ENCODE measurements at places on chromosomes 6 and 20.

DNA sequence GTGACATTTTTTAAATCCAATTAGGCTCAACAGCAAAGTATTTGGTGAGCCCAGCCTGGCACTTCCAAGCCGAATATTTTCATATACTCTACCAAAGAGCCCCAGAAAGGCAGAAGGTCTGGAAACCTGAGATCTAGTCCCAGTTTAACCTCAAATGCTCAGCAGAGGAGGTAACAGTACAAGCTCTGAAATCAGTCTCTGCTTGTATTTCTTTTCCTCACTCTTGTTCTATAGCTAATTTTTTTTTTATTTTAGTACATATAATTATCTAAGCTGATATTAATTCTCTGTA, 9.1 kb downstream of the SOD2 start:
- DNase-seq, result no peak

GRCh38 chr6:145508107-145508506, 227.2 kb downstream of the EPM2A start:
- no peak for DNase-seq

- DNase-seq, result peak; percentile 66
These were observed 12.8 kb downstream of the ESF1 start for GRCh38 chr20:13771853-13772453.

- no peak for DNase-seq
These were observed 36.2 kb downstream of the GCM1 start for GRCh38 chr6:53112404-53112803.

- DNase-seq, result no peak
These were observed 8.5 kb downstream of the ZBP1 start for GRCh38 chr20:57611586-57612311.

DNA sequence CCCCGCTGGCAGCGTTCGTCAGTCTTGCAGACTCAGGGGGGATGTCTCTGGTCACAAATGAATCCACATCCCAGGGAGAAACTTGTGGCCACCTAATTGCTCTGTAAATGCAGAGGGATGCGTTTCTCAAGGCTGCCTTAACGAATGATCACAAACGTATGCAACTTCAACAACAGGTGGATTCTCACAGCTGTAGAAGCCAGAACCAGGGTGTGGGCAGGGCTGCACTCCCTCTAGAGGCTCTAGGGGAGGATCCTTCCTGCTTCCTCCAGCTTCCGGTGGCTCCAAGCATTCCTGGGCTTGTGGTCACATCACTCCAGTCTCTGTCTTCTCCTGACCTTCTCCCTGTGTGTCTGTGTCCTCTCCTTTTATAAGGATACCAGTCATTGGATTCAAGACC, 3.3 kb upstream of the TAF4 start:
- no peak for DNase-seq

GRCh38 chr20:4060064-4060795, 44.9 kb upstream of the RNF24 start:
- no peak for DNase-seq

DNA sequence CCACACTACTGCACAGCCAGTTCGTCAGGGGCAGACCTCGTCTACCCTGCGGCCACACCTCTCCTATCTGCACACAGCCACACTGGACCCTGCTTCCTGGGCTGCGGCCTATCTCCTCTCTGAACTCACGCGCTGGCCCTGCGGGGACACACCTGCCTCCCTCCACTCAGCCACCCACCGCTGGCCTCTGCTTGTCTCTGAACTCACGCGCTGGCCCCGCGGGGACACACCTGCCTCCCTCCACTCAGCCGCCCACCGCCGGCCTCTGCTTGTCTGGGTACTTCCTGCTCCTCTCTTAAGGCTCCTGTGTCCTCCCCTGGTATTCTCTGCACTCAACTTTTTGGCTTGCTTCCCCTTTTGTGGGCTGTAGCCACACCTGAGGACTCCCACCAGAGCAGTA, 52.3 kb downstream of the HUS1B start:
- no peak for DNase-seq

- DNase-seq, result no peak
These were observed 42.8 kb downstream of the CDC5L start for GRCh38 chr6:44430326-44430725.

DNA sequence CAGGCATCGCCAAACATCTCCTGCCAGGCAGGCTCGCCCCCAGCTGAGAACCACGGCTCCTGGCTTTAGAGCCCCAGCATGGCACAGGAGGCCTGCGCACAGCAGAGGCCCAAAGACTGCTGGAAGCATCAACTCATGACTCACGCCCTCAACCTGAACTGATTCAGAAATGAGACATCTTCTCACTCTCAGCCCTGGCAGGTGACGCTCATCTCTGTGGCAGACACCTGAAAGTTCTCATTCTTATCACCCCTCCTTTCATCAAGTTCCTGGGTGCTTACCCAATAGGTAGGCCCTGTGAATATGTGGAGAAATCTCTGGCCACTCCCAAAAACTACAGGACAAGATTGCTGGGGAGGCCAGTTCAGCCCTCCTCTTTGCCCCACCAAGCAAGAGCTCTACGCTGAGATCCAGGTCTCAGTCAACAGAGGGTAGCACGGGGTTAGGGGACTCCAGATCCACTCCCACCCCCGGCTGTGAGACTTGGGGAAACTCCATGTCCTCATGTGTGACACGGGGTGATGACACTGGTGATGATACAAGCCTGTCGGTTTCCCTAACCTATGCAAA, 11.3 kb downstream of the NFATC2 start:
- DNase-seq, result no peak

GRCh38 chr20:14223806-14224205, 113.6 kb downstream of the FLRT3 start:
- DNase-seq, result no peak

DNA sequence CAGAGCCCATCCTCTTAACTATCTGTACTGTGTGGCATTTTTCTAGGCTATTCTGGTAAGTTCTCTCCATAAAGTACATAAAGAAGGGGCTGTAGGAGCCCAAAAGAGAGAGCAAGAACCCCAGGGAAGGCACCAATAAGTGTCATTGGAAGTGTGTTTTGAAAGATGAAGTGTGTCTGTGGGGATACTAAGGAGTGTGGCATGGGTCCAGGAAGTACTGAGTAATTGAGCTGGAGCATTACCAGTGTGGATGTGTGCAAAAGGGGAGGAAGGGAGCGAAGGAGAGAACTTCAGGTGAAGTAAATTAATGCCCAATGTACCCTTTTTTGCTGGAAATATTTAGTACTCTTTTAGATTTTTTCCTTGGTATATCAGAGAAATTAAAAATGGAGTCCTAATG, 63.9 kb downstream of the KCNS1 start:
- no peak for DNase-seq

GRCh38 chr20:19690462-19690861, 67.6 kb upstream of the RIN2 start:
- no peak for DNase-seq

DNA sequence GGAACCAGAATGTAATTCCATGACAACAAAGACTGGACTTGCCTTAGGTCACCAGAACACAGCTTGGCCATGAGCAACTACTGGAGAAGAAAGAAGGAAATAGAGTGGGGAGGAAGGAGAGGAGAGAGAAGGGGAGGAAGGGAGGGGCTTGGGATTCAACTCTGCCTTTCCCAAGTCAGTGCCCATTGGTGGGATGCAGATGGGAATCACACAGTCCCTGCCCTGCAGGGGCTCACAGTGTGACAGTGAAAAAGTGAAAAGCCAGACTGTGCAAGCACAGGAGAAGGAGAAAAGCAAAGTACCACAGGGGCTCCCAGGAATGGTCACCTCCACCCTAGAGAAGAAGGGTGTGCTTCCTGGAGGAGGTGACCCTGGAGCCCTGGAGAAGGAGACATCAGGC, 14.0 kb downstream of the RIMS4 start:
- DNase-seq, result no peak

DNA sequence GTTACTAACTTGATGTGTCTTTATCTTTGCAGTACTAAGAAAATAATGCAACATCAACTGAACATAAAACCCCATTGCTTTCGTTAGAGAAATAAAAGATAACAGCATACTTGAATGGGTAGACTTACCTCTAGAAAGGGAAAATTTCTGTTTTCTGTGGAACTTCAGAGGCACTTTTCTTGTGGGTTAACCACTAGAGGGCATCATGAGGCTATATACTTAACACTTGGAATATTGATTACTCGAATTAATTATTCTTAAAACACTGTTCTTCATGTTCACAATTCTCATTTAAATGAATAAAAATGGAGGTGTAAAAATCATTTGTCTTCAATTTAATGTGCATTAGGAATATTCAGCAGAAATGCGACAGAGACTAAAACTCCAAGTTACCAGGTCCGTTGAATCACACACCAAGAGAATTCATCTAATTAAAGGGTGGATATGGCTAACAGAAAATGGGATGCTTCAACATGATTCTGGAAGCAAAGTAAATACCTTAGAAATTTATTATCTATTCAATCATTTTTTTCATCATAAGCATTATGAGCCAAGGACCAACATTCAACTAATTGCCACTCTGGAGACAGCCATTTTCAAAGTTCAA, 330.8 kb upstream of the PREP start:
- DNase-seq, result peak; percentile 65

DNA sequence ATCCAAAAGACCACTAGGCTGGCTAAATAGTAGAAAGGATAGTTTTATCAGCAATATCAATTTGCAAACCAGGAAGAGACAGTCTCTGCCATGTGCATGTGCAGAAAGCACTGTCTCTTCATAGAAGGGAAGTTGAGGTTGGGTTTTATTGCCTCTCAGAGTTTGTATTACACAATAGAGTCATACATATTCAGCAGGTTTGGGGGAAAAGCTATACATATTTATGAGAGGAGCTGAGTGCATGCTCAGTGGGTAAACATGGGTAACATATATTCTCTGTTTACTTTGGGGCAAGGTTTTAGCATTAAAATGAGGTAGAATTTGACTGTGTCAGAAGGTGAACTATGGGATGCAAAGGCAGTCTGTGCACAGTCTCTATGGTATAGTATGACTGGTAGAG, 14.9 kb downstream of the TMEM170B start:
- peak; percentile 73 for DNase-seq

GRCh38 chr6:170149681-170150589, 140.9 kb downstream of the DLL1 start:
- DNase-seq, result no peak

GRCh38 chr20:54293526-54293925, 85.6 kb downstream of the PFDN4 start:
- DNase-seq, result no peak

GRCh38 chr6:24775520-24776058, 852 bp downstream of the GMNN start:
- DNase-seq, result no peak

DNA sequence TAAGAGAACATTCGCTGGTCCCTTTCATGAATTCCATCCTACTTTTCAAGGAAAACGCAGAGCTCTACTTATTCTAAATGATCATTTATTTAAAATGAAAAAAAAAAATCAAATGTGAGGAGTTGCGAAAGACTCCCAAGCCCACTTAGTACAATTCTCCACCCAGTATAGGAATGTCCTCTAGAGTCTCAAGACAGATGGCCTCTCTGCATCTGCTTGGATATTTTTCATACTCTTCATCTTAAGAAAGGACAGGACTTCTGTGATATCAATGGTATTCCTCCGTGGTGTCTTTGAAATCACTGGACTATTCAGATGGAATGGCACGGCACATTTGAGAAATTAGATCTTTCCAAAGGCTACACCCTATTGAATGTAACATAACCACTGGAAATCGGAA, 107.1 kb downstream of the PTPRK start:
- no peak for DNase-seq

DNA sequence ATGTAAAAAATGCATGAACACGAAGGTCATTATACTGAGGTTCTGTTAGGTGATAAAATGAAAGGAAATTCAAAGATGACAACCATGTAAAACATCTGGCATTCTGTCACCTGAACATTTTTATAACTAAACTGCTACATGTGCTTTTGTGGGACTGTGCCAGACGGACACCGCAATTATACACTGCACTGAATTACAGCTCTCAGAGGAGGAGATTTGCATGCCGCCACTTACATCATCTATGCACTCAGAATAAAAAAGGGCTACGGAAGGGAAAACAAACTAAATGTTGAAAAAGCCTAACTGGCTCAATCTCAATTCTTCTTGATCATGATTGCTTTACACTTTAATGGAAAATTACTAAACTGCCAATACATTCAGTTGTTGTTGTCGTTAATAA, 614.0 kb upstream of the EYS start:
- no peak for DNase-seq

DNA sequence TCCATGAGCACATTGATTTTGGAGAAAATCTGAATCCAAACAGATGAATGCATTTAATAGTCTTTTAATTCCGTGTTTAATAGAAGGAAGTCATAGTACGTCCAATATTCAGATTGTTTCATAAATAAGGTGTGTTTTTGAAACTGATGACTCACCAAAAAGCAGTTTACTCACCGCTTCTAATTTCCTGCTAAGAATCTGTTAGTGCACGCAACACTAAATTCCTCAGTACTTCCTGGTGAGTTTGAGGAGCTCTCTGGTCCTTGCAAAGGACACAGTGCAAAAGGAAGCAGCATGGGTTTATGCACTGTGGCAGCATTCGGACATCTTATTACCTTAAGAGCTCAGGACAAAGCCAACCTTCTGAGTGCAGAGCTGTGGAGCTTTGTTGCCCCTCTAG, 2.3 kb upstream of the ADGRF1 start:
- DNase-seq, result no peak

DNA sequence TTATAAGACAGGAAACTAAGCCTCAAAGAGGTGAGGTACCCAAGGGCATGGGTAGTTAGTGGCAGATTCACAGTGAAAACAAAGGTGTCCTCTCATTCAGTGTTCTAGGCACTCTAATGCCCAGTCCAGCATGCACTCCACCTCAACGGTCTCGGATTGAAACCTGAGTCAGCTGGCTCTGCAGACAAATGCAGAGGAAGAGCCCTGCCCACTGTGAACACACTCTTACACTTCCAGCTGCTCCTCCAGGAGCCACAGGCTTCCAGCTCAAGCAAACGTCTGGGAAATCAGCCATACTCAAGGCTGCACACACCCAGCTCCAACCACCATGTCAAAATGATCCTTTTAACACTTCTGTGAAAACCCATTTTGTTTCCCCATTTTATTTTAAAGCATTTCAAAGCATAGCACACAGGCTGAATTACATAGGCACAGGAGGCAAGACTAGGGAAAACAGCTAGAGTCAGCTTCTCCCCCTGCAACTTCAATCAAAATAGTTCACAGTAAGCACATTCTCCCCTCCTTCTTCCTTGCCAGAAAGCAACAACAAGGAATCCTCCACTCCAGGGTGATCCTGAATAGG, 3.0 kb upstream of the IL17A start:
- DNase-seq, result no peak

DNA sequence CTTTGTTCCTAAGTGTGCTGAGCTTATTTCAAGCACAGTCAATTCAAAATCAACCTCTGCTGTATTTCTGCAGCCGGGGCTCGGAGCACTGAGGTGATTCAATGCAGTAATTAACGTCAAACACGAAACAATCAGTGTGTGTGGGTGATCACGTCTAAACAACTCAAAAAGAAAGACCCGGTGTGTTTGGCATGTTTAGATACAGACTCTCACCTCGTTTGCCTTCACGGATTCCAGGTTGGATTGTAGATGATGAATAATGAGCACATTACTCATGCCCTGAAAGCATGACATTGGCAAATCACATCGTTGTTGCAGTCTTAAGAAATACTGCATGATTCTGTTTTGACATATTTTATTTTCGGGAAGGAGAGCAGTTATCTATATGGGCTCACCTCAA, 231.0 kb downstream of the QKI start:
- no peak for DNase-seq

GRCh38 chr6:1542335-1542734, 67.4 kb upstream of the FOXC1 start:
- DNase-seq, result no peak

Data from Kasumi-1 (cell line).